ENCODE measurements at places on chromosomes 11 and 22. TPM values are rescaled to one million over a fixed set of nuclear protein-coding genes. Genes with fewer than 3 reads are reported as not detected.

DNA sequence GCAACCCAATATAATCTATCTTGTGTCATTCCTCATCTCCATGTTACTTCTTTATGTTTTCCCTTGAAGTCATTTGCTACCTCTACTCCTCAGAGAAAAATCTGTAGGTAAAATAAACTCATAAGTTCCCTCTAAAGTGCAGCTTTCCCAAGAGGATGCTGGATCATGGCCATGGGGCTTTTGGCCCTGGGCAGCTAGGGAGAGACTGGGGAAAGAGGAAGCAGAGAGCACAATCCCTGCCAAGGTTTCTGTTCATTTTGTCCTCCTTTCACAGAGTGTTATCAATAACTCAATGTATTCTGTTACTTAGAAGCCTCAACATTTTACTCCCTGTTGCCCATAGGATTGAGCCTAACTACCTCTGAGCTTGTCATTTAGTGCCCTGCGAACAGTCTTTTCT lies 9.0 kb downstream of the RNF121 start:
- DNase-seq = no peak

DNA sequence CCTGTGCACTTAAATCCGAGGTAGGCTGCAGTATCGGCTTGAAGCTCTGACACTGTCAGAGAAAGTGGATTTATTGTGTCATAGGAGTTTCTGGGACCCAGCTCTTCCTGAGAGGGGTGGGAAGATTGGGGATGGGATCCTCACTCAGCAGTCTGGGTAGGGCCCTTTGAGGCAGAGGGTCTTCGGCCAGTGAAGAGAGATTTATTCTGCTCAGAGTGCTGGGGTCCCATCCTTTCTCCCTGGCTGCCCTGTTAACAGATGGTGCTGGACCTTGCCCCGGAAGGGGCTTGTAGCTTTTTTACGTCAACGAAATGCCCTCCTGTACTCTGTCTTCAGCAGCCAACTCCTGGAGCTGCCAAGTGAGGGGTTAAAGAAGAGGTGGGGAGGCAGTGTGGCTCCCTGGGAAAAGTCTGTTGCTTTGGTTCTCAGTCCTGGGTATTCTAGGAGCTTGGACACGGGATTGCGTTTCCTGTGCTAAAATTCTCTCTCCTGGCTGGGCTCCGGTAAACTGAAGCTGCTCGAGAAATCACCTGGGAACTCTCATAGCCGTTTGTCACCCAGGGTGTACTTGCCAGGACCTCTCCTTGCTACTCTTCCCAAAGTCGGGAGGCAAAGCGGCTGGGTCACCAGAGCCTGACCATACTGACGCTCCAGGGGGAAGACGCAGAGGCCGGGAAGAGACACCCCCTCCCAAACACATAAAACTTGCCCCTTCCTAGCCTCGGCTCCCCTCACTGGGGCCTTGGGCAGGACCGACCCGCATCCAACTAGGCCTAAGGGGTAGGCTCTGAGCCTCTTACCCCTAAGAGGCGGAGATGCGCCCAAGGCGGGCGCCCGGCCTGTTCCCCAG lies 806 bp upstream of the SMDT1 start:
- DNase-seq = no peak

DNA sequence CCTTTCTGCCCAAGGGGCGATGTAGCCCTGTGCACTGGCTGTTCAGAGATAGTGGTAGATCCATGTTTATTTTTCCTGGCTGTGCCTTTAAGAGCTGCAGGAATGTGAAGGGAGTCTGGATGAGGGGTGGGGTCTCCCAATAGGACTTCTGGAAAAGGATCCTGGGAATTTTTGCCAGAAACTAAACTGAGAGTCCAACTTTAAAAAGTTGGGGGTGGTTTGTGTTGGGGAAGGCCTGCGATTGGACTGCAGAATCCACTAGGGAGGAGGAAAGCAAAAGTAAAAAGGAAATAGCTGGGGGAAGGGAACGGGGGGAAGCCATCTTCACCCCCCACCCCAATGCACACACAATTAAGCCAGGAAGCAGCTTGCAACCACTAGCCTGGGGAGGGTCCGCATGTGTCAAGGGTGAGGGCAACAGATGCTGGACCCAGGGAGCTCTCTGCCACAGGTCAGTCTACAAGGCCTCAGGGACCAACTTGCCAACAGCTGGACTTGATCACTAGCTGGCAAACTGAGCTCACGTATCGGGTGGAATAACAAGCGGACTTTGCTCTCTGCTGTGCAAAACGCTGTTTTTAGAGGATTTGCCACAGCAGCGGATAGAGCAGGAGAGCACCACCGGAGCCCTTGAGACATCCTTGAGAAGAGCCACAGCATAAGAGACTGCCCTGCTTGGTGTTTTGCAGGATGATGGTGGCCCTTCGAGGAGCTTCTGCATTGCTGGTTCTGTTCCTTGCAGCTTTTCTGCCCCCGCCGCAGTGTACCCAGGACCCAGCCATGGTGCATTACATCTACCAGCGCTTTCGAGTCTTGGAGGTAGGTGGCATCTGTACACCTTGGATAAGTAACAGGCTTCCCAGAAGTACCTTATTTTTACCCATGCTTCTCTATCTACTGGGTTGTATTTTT lies at the start of gene OLFML1:
Gene OLFML1, plus strand, starts transcription at position 321 of the 912 bp plus-strand sequence. Its CDS starts 370 bp downstream, at position 691.
- DNase-seq = no peak

DNA sequence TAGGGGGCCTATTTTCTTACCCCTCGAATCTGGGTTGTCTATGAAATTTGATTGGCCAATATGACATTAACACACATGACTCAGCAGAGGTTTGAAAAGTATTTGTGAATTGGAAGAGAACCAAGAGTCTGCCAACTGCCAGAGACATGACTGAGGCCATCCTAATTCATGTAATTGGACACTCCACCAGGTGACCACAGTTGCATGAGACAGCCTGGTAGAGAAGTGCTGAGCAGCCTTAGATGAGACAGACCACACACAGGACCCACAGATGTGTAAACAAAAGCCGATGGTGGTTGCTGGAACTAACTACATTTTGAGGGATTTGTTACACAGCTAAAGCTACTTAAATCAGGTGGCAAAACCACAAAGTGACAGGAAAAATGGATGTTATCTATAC lies 855 bp upstream of the MS4A5 start:
- no peak for DNase-seq

DNA sequence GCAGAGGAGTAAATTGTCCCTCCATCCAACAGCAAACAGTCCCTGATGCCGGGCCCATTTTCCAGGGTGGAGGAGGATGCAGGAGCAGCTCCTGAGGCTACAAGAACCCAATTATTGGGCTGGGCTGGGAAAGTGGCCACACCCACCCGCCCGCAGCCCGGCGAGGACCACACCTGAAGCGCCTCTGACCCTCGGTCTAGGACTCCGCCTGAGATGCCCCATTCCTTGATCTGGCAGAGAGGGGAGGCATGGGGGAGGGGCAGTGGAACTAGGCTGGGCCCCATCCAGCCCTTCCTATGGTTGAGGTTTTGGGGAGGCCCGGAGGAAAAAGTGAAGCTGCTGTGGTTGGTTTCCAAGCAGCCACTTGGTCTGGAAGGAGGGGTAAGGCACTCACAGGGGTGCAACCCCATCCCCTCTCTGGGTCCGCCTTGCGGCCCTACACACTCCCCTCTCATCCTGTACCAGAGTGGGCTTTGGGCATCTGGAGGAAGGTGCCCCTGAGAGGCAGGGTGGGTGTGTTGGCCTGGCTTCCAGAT lies 2.4 kb upstream of the LGALS1 start:
- DNase-seq = no peak

DNA sequence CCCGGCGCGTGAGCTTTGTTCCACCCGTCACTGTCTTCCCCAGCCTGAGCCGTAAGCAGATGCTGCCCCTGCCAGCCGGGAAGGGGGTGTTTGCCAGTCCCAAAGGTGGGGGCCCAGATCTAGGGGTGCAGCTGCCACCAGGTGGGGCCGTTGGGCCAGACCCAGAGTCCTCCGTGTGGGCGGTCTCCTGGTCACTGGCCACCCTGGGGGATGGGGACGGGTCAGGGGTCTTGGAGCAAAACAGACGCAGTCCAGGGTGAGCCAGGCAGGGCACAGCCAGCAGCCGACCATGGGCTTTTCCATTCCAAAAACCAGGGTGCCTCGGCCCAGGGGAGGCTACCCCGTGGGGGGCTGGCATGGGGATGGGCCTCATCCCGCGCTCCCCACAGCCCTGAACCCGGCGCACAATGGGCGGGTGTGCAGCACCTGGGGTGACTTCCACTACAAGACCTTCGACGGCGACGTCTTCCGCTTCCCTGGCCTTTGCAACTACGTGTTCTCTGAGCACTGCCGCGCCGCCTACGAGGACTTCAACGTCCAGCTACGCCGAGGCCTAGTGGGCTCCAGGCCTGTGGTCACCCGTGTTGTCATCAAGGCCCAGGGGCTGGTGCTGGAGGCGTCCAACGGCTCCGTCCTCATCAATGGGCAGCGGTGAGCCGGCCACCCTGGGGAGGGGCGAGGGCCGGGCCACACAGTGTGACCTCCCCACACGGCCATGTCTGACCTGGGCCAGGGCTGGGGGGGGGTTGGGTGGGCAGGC lies 3.5 kb downstream of the MUC5B start:
- no peak for DNase-seq

GRCh38 chr11:58617976-58618557 lies 4.4 kb upstream of the CNTF start:
- no peak for DNase-seq

DNA sequence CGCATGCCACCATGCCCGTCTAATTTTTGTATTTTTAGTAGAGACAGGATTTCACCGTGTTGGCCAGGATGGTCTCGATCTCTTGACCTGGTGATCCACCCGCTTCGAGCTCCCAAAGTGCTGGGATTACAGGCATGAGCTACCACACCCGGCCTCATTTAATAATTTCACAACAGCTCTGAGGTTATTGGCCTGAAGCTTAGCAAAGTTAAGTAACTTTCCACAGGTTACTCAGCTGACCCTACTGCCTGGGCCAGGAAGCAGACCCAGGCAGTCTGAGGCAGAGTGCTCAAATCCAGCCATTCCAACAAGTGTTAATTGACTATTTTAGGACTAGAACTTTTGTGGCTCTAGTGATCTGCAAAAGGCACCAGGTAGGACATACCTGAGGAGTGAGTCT lies 52.2 kb upstream of the L3MBTL2 start:
- no peak for DNase-seq

DNA sequence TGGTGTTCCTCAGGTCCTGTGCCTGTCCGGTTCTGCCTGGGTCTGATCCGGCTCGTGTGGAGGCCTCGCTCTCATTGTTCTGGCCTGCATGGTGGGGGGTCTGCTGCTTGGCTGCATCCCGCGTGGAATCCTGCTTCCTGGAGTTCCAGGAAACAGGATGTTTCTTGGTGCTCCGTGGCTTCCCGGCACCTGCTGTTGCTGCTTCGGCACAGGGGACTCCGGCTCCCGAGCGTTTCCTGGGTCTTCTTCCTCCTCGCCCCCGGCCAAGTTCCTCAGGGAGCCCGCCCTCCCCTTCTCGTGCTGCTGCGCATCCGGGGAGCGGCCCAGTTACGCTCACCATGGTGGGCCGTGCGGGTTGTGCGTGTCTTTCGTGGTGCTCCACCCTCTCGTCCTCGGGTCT lies 29.9 kb downstream of the GLB1L2 start:
- DNase-seq = no peak

- no peak for DNase-seq
These were observed 97.7 kb downstream of the MPPED2 start for GRCh38 chr11:30488304-30488998.

DNA sequence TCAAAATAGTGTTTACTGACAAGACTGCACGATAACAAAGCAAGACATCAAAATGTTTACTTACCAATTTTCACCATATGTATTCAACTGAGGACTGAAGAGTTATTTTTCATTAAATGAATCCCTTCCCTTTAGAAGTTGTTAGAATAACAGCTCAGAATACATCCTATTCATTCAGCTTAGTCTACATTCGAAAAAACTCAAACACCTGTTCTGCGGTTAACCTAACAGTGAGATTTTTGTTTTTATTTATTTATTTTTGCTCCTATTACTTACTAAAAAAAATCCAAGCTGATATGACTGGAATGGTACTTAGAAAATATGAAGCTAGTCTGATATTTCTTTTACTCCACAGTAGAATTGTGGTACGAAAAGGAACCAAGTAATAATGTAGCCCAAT lies 10.0 kb downstream of the KCNA4 start:
- DNase-seq = no peak

GRCh38 chr11:68643585-68643984 lies 40.8 kb upstream of the GAL start:
- DNase-seq = no peak

DNA sequence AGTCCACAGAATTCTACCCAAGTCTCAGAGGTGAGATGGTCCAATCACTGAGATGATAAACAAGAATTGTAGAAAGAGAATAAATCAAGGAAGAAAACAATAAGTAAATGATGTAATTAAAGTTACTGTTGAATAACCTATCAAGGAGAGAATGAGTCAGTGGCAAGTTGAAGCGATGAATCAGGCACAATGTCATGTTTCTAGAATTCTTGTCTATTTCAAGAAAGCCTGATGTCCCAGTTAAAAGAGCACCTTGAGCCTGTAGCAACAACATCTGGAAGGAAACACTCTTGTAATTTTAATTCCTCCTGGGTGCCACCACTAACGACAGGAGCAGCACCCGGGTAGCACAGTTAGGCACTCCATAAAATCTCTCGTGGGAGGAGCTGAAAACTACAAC lies 67.9 kb upstream of the SLC35C1 start:
- DNase-seq = no peak

DNA sequence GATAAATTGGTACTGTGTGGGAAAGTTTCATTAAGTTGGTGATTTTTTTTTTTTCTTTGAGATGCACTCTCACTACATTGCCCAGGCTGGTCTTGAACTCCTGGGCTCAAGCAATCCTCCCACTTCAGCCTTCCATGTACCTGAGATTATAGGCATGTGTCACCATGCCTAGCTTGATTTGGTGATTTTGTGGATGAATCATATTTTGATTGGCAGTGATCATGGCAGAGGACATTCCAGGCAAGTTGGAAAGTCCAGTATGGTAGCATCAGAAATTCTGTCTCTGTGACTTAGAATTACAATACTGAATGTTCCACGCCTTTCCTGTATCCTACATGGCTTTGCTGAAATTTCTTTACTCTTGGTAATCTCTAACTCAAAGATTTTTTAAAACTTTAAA lies 49.4 kb downstream of the HORMAD2 start:
- DNase-seq = no peak

DNA sequence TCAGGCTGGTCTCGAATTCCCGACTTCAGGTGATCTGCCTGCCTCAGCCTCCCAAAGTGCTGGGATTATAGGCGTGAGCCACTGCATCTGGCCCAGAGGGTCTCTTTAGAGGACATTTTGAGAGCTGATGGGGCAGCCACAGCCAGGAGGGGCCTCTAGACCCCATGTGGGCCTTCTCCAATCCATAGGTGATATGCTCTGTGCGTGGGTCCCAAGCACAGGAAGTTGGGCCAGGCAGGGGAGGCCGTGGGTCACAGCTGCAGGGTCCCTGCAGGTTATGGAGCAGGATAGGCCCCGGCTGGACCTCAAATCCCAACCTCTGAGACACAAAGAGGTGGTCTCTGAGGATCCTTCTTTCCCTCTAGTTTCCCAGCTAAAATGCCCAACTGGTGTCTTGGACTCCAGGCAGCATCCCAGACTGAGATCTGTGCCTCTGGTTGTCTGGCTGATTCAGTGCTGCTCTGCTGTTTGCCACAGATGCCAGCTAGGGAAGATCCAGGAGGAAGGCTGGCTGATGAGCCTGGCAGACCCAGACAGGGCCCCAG lies 1.5 kb downstream of the LRRC75B start:
- no peak for DNase-seq

- no peak for DNase-seq
These were observed 1092.2 kb downstream of the TBC1D22A start for GRCh38 chr22:47854680-47855079.

Gene GUCY1A2
- total RNA-seq = not detected

Gene FOLR2
- not detected for total RNA-seq

Gene CDCA5
- total RNA-seq = 91.8 TPM

Gene POLD4
- 39.8 TPM for total RNA-seq

Gene RPUSD4
- total RNA-seq = 49.8 TPM

Gene ANO3
- total RNA-seq = not detected

Gene SLC22A6
- total RNA-seq = not detected

Gene ARVCF
- 3.1 TPM for total RNA-seq

Gene MMP11
- total RNA-seq = 0.69 TPM
